ENCODE measurements at places on chromosomes 5 and 9.

GRCh38 chr9:8014997-8015682 is 215.6 kb upstream of the DMAC1 start:
- DNase-seq: no peak

DNA sequence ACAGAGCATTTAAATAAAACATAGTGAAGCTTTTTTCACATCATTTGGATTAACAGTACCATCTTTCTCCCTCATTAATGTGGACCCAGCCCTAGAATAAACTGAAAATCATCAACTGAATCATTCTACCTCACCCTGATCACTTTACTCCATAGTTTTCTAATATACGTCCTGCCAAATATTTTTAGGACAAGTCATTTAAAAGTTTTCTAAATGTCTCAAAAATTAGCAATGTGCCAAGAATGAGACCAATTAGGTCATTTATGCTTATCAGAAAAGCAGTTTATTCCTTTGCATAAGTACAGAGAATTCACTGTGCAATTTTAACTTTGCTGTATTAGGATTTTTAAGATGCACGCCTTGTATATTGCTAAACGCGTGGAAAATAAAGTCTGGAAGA is 284.4 kb downstream of the PIK3R1 start:
- DNase-seq: no peak

DNA sequence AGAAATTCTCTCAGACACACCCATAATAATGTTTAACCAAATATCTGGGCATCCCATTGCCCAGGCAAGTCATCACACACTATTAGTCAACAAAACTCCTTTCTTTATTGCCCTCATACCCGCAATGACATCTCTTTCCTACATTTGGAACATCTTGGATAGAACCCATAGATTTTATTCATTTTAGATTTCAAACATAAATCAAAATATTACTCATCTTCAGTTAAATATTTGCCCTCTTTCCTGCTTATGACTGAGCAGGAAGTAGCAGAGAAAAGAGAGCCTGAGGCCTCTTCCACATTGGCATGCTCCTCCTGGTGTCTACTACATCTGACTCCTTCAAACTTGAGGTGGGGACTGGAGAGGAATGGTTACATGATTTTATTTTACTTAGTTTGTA is 592.0 kb downstream of the CHSY3 start:
- no peak for DNase-seq

DNA sequence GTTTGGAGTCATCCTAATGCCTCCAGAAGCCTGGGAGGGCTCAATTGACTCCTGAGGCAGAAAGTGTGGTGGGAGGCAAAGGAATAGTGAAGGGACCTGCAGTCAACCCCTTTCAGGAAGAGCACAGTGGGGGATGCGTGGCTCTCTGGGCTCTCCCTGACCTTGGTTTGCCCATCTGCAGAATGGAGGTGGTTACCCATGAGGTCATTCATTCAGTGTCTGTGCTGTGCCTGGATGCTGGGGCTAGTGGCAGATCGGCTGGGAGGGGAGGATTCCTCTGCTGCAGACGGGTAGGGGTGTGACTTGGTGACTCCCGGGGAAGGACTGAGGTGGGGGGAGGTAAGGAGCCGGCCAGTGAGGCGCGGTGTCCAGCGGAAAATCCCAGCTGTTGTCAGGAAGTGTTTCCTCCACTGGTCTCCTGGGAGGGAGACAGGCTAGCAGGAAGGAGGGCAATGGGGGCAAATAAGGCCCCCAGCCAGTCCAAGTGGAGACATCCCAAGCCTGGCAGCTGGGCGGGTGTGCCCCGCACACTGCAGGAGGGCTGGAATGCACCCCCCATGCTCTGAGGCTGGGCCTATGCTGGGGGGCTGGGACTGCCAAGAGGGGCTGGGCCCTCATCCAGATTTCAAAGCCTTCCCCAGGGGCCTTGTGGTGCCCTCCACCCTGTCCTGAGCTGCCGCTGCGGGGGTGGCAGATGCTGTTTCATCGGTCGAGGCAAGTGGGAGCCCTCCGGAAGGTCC is 10.9 kb downstream of the CXXC5 start:
- DNase-seq: no peak

- DNase-seq: no peak
These were observed 103.2 kb downstream of the NR2F1-AS1 start for GRCh38 chr5:93477816-93478215.

DNA sequence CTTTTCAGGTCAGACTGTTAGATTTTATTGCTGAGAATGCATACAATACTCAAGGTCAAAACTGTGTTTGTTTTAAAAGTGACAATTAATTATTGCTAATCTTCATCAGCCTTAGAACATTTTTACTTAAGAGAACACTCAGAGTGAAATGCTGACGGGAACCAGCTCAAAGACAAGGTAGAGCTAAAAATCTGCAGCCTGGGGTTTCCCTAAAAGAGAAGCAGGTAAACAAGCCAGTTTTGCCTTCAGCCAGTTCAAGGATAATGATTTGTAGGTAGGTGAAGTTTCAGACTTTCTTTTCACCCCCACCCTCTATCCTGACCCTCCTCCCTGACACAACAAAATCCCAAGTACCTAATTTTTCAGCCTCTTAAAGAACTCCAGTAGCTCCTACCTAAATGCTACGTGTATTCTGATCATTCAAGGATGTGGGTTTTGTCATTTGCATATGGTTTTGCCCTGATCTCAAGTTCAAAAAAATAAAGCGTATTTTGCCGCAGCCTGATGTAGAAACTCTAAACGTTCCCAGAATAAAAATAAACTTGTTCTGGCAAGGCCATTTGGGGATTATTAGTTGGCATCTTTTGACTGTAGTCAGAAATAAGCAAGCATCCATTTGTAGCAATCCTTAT is 407.2 kb downstream of the EFNA5 start:
- DNase-seq: no peak

DNA sequence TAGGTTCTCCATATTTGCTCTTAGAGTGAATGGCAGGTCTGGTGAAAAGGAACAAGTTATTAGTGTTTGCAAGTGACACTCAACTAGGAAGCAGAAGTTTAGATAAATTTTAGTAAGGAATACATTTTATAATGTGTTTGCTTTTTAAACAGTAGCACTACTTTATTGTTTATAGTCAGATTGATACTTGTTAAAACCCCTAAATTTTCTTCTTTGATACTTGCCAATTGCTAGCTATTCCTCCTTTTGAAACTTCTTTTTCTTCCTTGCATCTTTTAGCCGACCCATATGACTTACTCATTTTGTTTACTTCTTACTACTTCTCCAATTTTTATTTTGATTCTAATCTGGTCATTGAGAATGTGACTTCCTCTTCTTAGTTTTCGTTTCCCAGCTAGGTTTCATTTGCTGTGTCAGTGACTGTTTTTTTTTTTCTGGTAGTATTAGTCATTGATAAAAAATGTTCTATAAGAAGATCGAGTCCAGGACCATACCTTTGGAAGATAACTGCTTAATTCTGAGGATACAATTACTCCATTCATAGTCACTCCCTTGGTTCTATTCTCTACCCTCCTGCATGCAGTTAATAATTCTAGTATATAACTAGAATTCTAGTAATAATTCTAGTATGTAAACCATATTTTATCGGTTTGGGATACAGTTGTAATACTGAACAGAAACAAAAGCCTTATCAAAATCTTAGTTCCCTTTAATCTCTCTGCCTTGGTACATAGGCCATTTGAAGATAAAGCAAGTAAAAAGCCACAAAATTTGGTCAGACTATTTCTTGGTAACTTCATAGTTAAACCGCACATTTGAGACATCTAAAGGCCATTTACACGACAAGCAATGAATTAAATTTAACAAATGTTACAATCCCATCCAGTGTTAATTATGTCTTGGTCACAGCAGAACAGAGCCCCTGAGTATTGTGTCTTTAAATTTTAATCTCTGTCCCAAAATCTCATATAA is 2.8 kb upstream of the RICTOR start:
- DNase-seq: no peak

- no peak for DNase-seq
These were observed 92.2 kb downstream of the ADAMTSL1 start for GRCh38 chr9:18566121-18566520.

- no peak for DNase-seq
These were observed 26.5 kb upstream of the MTMR12 start for GRCh38 chr5:32339198-32339597.

- peak; percentile 28 for DNase-seq
These were observed 84.9 kb downstream of the RGS3 start for GRCh38 chr9:113548221-113549041.

DNA sequence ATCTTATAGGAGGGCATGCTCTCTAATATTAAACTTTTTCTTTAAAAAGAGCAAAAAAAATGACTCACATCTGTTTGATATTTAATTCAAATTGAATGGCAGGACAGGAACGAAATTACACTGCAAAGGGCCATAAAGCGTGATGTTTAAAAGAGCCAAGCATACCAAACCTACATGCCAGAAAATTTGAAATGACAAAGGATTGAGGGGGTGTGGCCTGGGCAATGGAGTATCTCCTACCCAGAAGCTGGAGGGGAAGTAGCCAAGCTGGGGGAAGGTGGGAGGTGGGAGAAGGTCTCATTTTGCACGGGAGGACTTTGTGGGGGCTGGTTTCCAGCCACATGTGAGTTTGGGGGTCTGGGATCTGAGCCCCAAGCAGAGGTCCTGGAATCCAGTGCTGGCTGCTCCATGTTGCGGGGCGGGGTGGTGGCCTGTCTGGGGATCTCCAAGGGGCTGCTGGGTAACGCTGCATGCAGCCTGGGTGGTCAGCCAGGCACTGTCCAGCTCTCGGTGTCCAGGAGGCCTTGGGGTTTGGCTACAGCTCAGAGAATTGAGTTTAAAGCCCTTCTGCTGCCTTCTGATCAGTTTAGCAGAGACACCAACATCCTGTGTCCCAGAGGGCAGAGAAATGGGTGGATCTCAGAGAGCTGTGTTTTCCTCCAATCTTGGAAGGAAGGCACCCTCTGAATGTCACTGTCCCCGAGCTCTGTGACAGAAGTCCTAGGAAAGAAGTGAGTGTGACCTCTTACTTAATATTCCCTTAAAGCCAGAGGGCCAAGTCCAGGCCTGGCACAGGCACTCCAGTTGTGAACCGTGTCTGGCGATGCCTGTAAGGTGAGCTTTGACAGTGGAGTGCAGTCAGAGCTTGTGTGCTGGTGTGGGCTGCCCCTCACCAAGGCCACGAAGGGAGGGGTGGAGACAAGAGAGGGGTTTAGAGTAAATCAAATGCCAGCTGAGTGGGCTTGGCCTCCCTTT is 7.6 kb downstream of the DCANP1 start:
- DNase-seq: no peak

- no peak for DNase-seq
These were observed 108.2 kb upstream of the KLF4 start for GRCh38 chr9:107597743-107598217.

DNA sequence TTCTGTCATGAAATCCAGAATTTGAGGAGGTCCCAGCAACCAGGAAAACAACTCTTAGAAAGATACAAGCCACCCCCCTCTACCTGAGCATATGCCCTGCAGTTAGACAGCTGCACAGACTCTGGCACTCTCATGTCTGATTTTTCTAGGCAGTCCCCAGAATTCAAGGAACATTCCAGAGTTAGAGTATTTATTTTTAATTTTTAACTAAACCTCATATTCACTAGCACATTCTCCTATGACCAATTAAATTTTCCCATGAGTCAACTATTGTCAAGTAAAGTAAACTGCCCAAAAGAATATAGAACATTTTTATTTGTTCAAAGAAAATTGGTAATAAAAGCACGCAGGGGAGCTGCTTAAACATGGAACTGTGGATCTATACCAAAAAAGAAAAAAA is 490.5 kb upstream of the SEMA6A start:
- no peak for DNase-seq

DNA sequence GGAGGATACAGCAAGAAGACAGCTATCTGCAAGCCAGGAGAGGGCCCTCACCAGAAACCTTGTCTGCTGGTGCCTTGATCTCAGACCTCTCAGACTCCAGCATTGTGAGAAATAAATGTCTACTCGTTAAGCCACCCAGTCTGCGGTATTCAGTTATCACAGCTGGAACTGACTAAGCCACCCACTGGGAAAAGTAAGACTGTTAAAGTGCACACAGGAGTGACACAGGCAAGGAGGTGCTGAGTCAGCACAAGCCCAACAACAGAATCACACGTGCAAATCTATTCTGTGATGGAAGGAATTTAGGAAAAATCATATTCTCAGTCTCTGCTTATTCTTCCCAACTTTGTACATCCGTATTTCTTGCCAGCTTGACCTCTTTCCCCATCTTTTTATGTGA is 200.0 kb downstream of the NR2F1-AS1 start:
- no peak for DNase-seq

GRCh38 chr5:115565233-115565632 is 20.7 kb upstream of the FEM1C start:
- no peak for DNase-seq

- no peak for DNase-seq
These were observed 46.1 kb downstream of the MRPL36 start for GRCh38 chr5:1753490-1753889.

DNA sequence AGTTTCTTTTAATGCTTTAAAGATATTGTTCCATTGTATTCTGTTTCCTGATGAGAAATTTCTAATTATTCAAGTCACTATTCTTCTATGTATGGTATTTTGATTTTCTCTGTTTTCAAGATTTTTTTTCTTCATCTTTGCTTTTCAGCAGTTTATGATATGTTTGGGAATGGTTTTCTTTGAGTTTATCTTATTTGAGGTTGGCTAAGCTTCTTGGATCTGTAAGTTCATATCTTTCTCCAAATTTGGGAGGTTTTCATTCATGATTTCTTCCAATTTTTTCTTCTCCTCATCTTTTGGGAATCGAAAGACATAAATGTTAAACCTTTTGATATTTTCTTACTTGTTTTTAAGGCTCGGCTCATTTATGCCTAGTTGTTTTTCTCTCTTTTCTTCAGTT is 184.9 kb downstream of the ZSWIM6 start:
- DNase-seq: no peak

- no peak for DNase-seq
These were observed 52.9 kb upstream of the ZNF366 start for GRCh38 chr5:72559866-72560766.

DNA sequence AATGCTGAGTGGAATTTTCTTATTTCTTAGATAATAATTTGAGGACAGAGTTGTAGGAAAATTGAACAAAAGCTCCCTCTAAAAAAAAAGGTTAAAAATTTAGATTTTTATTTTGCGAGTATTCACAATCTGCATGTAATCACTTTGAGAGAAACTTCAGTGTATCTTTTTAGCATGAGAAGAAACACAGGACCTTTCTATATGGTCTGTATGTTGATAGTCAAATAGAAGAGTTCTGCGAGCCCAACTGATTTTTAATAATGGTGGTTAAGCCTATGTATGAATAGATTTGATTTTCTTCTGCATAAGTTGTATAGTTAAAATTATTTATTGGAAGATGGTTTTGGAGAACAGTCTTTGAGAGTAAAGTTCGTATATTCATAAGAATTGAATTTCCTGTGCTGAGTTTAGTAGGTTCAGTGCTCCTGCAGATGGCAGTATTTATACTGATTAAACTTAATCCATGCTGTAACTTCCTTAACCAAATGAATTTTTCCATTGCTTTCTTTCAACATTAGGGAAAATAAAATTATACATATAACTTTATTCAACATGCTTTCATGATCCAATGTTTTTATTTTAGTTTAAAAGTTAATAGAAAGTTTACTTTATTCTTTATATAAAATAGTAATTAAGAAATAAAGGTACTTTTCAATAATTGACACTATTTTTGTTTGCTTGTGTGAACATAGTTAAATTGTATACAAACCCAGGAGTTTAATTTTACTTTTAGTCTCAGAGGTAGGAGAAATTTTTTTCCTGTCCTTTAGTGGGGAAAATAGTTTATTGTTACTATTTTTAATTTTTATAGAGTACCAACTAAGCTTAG is 19.6 kb downstream of the TCERG1 start:
- no peak for DNase-seq
